HCT116 (cell line): ENCODE measurements at places on chromosomes 16 and 17. TPM values are rescaled to one million over a fixed set of nuclear protein-coding genes. Genes with fewer than 3 reads are reported as not detected.

The PIGS gene
- total RNA-seq, result 45.8 TPM

DNA sequence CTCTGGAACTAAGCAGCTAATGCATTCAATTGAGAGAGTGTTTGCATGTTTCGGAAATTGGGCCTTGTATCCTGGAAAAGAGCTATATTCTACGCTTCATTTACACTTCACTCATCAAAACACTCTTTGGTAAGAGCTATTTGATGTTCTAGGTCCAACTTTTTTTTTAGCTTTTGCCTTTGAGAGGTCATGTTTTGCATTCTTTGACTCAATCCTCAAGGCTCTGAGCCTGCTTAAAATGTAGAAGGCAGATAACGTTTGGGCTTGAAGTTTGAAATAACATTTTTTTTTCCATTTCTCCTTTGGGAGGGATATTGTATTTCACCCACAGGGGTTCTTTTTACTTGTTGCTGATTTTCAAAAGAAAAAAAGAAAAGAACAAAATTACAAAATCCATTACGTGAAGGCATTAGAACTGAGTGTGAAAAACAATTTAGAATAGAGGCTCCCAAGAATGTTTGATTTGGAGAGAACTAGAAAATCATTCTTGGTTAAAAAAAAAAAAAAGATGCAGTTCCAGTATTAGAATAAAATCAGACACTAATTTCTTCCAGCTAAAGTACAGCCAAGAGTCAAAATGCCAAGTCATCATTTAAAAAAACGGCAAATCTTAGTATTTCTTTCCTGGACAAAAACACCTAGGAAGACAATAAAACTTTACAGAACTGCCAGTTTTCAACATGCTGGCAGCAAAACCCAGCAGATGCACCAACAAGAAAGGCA is 268.5 kb downstream of the GRIN2A start:
- no peaks in the 10 kb centered on the region for H3K4me1 ChIP-seq
- DNase-seq, result no peak
- H3K4me3 ChIP-seq, result no peak overlapping the region
- no peak overlapping the region for H3K27ac ChIP-seq
- H3K27me3 ChIP-seq, result peaks cover 15% of the 10 kb centered on the region

The ATP2C2 gene
- total RNA-seq, result 20.3 TPM

- no peak overlapping the region for H3K4me3 ChIP-seq
- no peaks in the 10 kb centered on the region for H3K36me3 ChIP-seq
- DNase-seq, result no peak
- H3K4me1 ChIP-seq, result peaks cover 3% of the 10 kb centered on the region; the same call in 1 of the 2 replicates
Measured at GRCh38 chr17:46875849-46876352, 24.5 kb downstream of the WNT9B start.

GRCh38 chr17:56096026-56096810 is 57.1 kb upstream of the ANKFN1 start:
- no peak for DNase-seq
- H3K36me3 ChIP-seq, result no peaks in the 10 kb centered on the region
- no peak overlapping the region for H3K4me3 ChIP-seq
- no peak overlapping the region for H3K27ac ChIP-seq
- no peaks in the 10 kb centered on the region for H3K4me1 ChIP-seq
- H3K27me3 ChIP-seq, result peaks cover 10% of the 10 kb centered on the region; the same call in 1 of the 2 replicates

The ZNF830 gene
- total RNA-seq, result 11.1 TPM

The MAP2K3 gene
- 96.7 TPM for total RNA-seq
